Nucleus accumbens (tissue), 56 donors: ENCODE measurements at places on chromosomes 13 and 19.

DNA sequence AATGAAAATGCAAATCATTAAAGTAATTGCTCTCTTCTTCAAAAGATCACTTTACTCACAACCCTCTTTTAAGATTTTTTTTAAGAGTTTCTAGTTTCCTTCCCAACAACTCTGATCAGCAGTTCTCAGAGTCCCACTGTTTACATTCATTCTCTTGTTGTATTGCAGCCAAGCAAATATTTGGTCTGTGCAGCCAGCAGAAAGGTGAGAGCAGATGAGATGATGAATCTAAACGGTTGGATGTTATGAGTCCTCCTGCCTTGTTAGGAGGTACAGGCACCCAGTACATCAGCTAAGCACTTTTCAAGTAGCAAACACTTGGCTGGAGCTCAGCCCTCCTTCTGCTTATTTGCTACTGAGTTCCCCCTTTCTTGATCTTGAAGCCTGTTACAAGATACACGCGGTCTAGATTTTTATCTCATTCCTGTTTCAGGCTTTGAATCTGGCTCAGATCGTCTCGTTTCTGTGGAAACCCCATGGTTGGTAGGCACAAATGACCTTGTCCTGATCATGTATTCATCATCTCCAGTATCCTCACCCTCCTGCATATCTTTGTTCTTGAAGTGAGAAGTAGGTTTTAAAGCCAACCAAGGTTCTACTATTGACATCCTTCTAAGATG is 300.7 kb downstream of the DCT start:
- no peak for DNase-seq

DNA sequence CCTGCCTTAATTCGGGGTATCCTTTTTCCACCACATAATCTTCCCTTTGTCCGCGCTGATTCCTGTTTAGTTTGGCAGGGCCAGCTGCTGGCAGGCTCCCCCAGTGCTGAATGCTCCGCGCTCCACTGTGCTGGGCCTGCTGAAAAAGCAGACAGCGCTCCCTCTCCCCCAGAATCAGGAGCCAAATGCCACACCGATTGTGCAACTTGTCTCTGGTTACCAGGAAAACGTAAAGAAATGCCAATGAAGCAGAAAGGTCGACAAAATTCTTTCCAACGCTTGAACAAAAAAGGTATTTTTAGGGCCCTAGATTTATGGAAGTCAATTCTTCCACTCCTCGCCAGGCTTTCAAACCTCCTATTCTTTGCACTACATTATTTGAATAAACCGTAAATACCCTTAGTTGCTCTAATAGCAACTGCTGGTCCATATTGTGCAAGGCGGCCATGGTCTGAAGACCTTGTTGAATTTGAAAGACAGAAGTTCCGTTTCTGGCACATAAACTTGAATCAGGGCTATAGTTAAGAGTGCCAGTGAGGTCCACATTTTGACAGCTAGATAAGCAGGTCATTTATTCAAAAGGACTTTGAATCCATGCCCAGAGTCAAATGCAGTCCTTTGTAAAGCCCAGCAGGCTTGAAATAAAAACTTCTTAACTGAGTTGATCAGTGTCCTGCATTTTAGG is 206.7 kb upstream of the RFC3 start:
- DNase-seq, result no peak

GRCh38 chr13:23934520-23934919 is 37.2 kb upstream of the C1QTNF9B start:
- DNase-seq, result no peak

DNA sequence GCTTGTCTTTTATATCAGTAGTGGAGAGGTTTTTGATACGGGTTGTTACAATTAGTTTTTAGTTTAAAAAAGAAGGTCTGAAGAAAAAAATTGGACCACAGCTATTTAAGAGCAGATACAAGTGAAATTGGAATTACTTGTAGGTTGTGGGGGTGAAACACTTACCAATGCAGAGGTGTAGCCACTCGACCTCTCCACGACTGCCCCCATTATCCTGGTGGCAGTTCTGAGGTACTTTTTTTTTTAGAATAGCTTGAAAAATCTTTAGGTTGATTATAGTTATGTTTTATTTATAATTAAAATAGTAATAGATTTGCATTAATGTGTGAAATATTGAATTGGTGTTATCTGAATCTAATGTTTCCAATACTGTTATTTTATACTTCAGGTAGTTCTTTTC is 60.7 kb downstream of the PAN3 start:
- no peak for DNase-seq
